ENCODE measurements at places on chromosomes 5 and 9.

DNA sequence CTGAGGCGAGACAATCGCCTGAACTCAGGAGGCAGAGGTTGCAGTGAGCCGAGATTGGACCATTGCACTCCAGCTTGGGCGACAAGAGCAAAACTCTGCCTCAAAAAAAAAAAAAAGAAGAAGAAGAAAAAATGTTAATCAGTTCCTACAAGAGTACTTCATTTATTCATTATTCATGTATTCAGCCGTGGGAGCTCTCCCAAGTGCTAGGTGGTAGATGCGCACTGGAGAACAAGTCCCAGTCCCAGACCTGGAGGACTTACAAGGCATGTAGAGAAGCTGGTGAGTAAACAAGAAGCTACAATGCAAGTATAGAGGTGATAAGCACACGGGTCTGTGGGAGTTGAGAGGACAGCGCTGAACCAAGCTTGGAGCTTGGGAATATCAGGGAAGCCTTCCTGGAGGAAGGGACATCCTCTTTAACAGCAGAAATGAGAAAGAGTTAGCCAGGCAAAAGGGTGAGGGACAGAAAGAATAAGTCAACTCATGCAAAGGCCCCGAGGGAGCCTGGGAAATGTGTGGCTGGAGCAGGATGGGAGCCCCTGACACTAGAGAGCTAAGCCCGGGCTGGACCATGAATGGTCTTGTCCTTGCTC, 17.4 kb upstream of the AQP7 start:
- DNase-seq = no peak

DNA sequence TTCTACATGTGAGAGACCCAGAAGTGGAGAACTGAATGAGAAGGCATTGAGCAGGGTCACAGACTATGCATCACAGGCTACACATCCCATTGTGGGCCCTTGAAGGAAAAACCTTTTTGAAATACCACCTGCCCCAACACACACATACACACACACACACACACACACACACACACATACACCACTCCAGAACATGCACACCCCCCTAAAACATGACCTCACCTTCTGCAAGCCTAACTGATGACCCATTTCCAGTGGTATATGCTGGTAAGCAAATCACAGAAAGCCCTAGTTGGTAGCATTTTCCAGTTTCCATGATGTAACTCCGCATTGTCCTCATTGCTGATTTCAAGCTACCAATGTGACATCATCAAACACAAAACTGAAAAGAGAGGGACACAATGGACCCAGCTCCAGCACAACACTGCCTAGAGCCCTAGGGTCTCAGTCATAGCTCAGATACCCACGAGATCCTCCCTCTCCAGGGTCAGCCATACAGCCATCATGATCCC, 36.4 kb downstream of the THBS4 start:
- DNase-seq = no peak

- no peak for DNase-seq
These were observed 320.3 kb downstream of the DMAC1 start for GRCh38 chr9:7479300-7479699.

DNA sequence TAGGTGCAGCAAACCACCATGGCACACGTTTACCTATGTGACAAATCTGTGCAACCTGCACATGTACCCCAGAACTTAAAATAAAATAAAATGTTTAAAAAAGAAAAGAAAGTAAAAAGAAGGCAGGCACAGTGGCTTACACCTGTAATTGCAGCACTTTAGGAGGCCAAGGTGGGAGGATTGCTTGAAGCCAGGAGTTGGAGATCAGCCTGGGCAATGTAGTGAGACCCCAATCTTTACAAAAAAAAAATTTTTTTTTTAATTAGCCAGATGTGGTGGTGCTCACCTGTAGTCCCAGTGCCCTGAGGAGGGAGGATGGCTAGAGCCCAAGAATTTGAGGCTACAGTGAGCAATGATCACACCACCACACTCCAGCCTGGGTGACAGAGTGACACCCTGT, 12.5 kb upstream of the LHFPL2 start:
- DNase-seq = no peak

GRCh38 chr5:65822710-65823109, 100.7 kb downstream of the NLN start:
- DNase-seq = no peak

- DNase-seq = peak; percentile 36
These were observed 33.2 kb upstream of the IL7R start for GRCh38 chr5:35823347-35824098.

DNA sequence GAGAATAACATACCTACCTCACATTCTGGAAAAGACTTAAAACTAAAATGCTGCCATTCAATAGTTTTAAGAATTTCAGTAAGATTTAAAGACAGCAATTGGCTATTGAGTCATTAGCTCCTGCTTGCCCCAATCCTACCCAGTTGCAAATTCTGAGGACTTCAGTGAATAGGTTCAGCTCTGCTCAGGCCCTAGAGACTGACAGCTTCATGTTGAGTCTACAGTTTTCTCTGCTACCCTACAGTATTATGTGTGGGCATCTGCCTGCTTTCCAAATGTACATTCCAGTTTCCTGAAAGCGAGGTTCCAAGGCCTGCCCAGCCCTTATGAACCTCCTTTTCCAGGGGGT, 61.5 kb downstream of the ARSB start:
- DNase-seq = no peak

DNA sequence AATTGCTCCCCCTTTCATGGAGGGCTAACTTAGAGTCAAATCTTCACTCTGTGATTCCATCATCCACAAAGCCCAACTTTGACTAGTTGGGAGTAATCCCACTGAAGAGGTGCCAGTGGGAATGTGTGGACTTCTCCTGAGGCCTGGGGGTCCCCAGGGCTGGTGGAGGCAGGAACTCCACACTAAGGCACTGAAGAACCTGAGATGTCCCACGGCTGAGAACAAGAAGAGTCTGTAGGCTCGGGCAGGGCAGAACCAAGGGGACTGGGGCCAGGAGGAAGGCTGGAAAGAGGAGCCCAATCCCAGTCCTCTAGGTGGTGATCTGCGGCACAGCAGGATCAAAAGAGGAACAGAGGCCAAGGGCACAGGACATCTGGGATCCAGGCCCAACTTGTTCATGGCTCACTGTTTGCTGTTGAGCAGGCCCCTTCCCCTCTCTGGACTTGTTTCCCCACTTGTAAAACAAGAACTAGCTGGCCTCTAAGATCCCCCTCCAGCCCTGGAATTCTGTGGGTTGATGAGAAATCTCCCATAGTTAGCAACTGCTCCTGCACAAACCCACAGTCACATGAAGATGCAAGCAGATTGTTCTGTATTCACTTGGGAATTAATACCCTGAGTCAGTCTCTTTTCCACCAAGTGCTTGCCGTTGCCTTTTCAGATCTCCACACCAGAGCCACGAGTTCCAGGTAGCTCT, 32.7 kb upstream of the ALDH1B1 start:
- DNase-seq = no peak

- DNase-seq = peak; percentile 54
These were observed 29.8 kb upstream of the FBP1 start for GRCh38 chr9:94668928-94669729.

GRCh38 chr5:59143926-59144333, 561.1 kb downstream of the RAB3C start:
- no peak for DNase-seq

DNA sequence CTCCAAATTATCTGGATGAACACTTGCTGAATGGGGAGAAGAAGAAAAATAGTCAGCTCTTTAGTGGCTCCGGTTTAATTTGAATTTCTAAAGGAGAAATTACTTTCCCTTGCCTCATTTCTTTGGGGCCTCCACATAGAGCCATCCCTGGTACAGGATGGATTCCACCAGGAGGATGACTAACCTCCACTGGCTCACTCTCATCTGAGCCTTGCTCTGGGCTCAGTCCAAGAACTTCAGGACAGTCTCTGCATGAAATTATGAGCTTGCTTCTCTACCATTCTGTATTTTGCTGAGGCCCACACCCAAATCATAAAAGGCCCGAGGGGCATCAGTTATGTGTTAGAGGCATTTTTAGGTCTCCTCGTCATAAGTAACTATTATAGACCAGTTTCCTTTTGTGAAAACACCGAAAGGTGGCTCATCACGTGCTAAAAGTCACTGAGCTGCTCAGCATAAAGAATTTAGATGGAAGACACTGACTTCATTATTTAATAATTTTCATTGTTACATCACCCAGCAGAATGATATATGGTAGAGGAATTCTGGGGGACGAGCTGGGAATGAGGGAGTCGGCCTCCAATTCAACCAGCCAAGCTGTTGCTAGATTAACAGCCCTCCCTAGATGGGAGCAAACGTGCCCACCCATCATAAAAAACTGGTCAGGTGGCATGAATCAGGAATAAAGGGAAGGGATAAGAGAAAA, 222.1 kb downstream of the TARS1 start:
- DNase-seq = no peak

DNA sequence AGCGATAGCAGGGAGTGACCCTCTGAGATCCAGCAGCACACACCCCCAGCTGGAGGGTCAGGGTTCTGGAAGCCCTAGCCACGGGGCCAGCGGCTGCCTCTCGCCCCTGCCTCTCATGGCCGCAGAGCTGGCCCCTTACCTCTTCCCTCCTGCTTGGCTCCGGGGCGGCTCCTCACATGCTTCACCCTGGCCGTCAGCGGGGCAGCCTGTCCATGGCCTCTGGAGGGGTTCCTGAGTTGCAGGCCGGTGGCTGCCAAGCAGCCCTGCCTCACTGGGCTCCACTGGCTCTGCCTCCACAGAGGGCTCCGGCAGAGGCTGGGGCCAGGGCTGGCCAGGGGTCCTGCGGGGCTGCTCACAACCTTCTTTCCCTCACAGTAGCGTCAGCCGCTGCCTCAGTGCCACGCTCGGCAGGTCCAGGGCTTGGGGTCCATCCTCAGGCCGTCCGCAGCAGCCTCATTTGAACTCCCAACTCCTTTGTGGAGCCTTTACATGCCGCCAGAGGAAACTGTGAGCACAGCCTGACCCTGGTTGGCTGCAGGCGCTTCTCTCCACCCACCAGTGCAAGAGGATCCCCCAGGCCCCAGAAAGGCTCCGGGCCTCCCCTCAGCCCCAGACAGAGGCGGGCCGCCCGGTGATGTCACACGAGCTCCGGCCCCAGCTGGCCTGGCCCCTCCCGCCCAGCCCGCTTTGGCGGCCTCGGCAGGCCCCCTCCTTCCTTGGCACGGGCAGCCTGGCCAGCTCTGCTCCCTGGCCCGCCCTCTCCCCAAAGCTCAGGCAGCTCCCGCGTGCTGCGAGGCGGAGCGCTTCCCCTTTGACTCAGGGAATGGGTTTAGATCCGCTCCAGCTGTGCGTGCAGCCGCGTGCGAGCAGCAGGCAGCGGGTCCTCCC, at the start of gene ANGPTL2:
Gene ANGPTL2, minus strand, starts transcription at position 460 of the 888 bp plus-strand sequence. CDS start 13,904 bp downstream, outside the sequence.
- DNase-seq = no peak

- peak; percentile 26 for DNase-seq
These were observed 21.6 kb downstream of the LPCAT1 start for GRCh38 chr5:1502046-1502736.

- DNase-seq = no peak
These were observed 4.9 kb downstream of the TRIM52 start for GRCh38 chr5:181255836-181256578.

- DNase-seq = no peak
These were observed 1116.0 kb upstream of the SEMA6A start for GRCh38 chr5:117690612-117691011.

- DNase-seq = peak; percentile 60
These were observed 144.5 kb downstream of the AOPEP start for GRCh38 chr9:94870793-94871558.

GRCh38 chr5:41252036-41252435, 38.7 kb upstream of the C6 start:
- no peak for DNase-seq

GRCh38 chr9:125280945-125281344, 19.3 kb downstream of the GAPVD1 start:
- DNase-seq = no peak

GRCh38 chr5:37197340-37198050, 51.7 kb downstream of the CPLANE1 start:
- peak; percentile 48 for DNase-seq

DNA sequence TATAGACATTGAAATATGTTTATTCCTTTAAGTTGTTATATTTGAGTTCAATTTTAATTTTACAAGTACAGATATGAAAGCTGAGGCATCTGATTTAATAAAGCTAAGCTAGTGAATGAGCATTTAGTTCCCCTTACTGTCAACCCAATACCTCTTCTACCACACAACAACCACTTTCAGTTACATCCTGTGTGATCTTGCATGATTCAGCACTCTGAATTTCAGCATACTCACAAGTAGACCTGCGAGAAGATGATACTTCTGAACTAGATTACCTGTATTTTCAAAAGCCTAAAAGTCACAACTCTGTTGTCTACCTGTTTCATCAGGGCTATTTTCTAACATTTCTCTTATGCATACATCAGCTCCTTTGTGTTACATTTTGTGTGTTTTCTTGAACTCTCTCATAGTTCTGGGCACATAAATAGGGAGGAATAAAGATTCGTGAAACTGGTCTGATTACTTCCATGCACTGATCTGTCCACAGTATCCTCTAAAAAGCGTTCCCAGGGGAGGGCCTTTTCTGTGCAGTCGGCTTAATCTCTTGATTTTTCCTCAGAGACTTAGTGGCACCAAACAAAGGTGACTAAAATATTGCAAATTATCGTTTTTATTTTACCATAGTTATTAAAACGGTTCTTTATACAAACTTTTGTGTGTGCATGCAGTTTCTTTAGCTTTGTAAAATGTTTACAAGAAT, 2025.5 kb upstream of the NUDT12 start:
- no peak for DNase-seq

DNA sequence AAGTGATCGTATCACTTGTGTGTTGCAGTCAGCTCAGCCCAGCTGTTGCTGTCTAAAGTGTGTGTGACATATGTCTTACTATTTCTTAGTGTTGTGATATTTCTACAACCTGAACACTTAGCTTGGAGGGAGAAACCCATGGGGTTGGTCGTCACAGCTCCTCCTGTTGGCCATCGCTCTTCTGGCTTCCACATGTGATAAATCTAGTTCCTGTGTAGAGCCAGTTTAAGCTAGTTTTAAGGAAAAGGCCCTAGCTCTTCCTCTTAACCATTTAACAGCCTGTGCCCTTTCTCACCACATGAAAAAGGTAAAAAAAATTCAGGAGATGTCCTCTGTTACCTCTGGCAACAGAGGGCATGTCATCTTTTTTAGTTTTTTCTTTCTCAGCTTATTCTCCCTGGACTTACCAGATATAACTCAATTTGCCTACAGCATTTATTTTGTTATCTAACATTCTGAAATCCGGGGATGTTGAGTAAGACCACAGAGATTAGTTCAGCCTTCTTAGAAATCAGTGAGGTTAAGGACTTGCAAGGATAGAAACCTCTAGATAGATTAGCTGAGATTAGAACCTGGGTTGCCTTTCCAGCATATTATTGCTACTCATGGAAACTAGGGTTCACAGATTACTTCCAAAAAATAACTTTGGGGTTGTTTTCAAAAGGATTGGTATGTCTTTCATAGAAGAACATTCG, 100.4 kb downstream of the GAPVD1 start:
- DNase-seq = no peak

DNA sequence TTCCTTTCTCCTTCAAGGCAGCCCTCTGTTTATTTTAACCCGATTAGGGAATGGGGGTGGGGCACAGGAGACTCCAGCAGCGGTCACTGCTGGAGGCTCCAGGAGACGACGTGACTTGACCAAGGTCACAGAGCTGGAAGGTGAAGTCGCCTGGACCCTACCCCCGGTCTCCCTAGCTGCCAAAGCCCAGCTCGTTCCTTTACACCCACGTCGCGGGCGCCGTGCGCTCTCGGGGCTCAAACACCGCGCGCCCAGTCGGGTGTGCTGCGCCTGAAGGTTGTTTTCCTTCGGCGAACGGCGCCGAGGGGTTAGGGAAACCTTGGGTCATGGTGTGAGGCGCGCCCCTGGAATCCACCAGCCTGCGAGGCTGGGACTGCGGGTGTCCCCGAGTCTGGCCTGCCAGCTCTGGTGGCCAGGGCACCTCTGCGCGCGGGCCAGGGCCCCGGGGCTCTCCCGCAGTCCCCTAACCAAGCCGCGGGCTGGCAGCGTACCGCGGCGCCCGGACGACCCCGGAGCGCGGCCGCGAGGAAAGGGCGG, 747 bp upstream of the UNC5A start:
- DNase-seq = no peak

- peak; percentile 90 for DNase-seq
These were observed 5.4 kb upstream of the HBEGF start for GRCh38 chr5:140351609-140352334.

Data from CD4-positive, alpha-beta T cell treated with Interleukin-2 at 100 ng/mL for 4 hours (primary cell).